ENCODE measurements at places on chromosomes 13 and 19.

- DNase-seq, result no peak
Observed at GRCh38 chr13:24005755-24006281, 108.5 kb upstream of the C1QTNF9B start.

- DNase-seq, result no peak
Observed at GRCh38 chr19:49430678-49431329, 5.6 kb downstream of the GFY start.

DNA sequence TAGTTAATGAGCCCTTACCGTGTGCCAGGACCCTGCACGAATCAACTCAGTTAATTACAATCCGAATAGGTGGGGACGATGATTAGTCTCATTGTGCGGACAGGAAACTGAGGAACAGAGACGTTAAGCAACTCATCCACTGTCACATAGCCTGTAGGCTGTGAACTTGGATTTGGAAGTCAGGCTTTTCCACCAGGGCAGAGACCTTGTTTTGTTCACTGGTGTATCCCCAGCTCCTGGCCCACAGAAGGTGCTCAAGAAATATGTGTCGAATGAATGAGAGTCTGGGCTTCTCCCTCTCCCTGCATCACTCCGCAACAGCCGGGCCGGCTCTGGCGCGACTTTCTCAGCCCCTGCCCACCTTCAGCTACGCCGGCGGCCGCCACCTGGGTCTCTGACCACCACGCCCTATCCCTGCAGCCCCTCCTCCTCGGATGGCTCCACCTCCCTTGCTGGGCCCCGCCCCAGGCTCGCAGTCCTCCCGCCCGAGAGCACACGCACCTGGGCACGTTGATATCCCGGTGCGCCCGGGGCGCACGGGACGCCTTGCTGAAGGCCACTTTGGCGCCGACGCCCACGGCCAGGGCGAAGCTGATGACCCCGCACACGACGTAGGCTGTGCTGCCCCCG is 1.3 kb downstream of the SHISA7 start:
- DNase-seq, result no peak

DNA sequence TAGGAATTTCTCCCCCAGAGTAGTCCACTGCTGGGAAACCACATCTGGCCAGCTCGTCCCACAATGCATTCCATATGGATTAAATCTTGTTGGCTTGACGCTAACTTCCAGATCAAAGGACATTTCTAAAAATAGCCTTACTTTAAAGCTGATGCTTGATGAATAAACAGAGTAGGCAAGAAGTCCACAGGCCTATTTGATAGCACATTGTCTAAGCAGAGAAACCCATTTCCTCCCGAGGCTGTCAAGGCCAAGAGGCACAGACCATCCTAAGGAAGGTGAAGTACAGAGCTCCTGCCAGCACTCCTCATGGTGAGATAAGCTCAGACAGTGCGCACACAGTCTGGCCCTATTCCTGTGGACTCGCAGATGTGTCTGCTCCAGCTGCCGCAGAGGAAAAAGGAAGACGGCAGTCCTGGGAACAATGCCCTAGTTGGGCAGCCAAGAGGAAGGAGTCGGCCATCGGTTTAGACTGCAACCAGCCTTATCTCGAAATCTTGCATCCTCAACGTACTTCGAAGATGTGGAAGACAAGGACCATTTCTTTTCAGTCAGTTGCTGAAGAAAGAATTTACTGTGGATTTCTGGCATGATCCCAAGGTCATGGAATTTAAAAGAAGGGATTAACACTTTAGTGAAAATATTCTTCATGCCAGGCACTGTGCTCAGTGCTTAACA is 156.8 kb downstream of the RGCC start:
- no peak for DNase-seq

- no peak for DNase-seq
Observed at GRCh38 chr13:46361276-46361934, 25.6 kb downstream of the RUBCNL start.
